GM18507 (cell line): ENCODE measurements at places on chromosomes 3 and 15.

DNA sequence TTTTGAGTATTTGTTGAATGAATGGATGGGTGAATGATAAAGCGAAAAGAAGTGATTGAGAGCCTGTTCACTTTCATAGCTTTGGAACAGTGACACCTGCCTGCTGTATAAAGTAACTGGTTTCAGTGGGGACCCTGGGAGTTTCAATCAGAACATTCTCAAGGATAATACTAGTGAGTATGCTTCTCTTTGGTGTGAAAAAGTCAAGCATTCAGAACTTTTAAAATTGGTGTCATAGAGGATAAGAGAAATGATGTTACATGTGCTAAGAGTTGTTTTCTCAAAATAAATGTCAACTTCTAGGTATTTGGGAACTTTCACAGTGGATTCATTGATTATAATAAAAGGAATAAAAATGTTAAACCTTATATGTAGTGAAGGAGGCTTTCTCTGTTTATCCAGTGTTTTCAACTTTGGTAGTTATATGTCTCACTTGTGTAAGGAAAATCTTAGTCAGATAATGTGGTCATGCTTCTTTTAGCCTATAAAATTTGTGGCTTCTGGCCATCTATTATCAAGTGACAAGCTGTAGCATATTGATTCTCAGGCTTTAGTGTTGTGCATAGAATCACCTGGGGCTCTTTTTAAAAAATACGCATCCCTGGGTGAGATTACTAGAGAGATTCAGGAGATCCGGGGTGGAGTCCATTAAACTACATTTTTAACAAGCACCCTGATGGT, 11.9 kb downstream of the LRCH3 start:
- no peak for DNase-seq

DNA sequence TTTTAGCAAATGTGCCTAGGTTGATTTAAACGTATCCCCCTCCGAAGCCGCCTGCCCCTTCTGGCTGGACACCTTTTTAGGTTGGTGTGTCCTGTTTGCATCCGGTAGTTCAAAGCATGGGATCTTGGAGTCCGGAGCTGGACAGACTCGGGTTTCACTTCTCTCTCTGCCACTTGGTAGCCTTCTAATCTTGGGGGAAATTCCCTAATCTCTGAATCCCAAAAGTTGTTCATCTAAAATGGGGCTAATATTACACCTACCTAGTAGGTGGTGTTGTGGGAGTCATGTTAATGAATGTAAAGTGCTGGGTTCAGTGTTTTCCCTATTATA, 760 bp downstream of the FANCI start:
- DNase-seq = no peak

DNA sequence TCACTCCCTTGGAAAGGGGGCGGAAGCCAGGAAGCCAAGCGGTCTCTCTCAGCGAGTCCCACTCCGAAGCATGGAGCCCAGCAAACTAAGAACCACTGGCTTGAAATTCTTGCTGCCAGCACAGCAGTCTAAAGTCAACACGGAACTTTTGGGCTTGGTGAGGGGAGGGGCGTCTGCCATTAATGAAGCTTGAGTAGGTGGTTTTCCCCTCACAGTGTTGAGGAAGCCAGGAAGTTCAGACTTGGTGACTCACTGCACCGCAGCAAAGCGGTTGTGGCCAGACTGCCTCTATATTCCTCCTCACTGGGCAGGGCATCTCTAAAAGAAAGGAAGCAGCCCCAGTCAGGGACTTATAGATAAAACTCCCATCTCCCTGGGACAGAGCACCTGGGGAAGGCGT, 665.4 kb upstream of the CBLB start:
- no peak for DNase-seq

DNA sequence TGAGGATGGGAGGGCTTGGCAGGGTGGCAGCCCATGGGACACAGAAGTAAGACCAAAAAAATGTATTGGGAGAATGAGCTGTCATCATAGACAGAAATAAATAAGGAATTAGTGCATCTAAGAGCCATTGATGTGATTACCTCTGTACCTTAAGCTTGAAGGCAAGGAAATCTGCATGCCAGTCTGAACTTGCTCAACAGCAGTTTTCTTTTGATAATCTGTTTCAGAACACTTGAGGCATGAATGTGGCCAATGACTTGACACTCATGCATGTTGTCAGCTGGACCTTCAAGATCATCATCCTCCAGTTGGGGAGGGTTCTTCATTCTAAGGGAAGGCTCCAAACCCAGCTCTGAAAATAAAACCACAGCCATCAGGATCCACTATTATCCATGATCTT, 148.5 kb downstream of the DCLK3 start:
- no peak for DNase-seq
